Suppressor macrophage treated with lipopolysaccharide for 1 hour (primary cell): ENCODE measurements at places on chromosomes 3 and 15.

- DNase-seq = no peak
Measured at GRCh38 chr15:31267161-31268107, 59.2 kb upstream of the KLF13 start.

- no peak for DNase-seq
Measured at GRCh38 chr3:145145461-145145860, 1015.5 kb downstream of the PLOD2 start.

- DNase-seq = no peak
Measured at GRCh38 chr15:36545467-36545992, 33.9 kb upstream of the CDIN1 start.

DNA sequence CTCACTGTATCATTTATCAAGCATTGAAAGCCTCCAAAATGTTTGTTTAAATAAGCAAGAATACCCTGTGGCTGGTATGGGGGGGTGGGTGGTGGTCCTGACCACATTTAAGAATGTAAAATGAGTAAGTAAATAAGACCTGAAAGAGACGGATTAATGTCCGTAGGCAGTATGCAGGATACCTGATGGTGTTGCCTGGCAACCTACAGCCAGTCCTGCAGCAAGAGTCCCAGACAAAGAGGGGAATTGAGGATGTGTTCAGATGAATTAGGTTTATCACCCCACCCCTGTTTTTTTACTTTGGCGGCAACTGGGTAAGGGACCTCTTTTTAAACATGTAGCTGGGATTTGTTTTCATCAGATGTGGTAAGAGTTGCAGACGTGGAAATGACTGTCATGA is 99.8 kb upstream of the BFSP2 start:
- DNase-seq = no peak

GRCh38 chr3:127816783-127817405 is 5.4 kb downstream of the MGLL start:
- DNase-seq = peak; percentile 35

- DNase-seq = no peak
Measured at GRCh38 chr3:138375447-138375846, 27.1 kb downstream of the MRAS start.

DNA sequence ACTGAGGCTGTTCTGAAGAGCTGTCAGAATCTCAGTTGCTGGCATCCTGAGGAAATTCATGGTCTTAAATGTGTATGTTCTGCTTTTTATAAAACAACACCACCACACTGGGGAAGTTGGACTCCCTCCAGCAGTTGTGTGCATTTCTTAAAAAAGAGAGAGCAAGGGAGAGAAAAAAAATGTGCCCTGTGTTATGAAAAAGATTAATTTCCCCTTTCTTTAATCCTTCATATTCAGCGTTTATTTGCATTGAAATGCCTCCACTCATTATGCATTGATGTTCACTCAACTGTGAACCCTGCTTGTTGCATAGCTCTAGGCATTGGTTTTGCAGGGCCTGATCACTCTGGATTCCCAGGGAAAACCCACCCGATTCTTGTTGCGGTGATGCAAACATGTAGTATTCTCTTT is 4.4 kb upstream of the ZNF609 start:
- DNase-seq = peak; percentile 74

- no peak for DNase-seq
Measured at GRCh38 chr3:4693620-4694019, 200.5 kb downstream of the ITPR1 start.

GRCh38 chr3:122497425-122497824 is 17.3 kb downstream of the KPNA1 start:
- DNase-seq = peak; percentile 91

DNA sequence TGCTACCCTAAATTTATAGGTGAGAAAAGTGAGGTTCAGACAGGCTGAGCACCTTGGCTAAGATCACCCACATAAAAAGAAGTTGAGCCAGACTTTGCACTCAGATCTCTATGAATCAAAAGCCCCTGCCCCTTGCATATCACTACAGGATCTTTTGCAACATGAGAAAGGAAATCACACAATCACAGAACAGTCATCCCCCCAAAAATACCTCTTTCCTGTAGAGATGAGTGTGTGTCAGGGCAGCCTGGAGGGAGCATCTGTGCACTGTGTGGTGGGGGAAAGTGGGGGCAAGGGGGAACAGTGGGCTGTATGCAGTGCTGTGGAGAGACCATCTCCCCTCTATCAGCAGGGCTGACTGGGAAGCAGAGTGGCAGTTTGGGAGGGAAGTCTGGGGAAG is 46.6 kb downstream of the EPHB3 start:
- no peak for DNase-seq

- peak; percentile 75 for DNase-seq
Measured at GRCh38 chr3:38805765-38806386, 10.1 kb downstream of the SCN10A start.

DNA sequence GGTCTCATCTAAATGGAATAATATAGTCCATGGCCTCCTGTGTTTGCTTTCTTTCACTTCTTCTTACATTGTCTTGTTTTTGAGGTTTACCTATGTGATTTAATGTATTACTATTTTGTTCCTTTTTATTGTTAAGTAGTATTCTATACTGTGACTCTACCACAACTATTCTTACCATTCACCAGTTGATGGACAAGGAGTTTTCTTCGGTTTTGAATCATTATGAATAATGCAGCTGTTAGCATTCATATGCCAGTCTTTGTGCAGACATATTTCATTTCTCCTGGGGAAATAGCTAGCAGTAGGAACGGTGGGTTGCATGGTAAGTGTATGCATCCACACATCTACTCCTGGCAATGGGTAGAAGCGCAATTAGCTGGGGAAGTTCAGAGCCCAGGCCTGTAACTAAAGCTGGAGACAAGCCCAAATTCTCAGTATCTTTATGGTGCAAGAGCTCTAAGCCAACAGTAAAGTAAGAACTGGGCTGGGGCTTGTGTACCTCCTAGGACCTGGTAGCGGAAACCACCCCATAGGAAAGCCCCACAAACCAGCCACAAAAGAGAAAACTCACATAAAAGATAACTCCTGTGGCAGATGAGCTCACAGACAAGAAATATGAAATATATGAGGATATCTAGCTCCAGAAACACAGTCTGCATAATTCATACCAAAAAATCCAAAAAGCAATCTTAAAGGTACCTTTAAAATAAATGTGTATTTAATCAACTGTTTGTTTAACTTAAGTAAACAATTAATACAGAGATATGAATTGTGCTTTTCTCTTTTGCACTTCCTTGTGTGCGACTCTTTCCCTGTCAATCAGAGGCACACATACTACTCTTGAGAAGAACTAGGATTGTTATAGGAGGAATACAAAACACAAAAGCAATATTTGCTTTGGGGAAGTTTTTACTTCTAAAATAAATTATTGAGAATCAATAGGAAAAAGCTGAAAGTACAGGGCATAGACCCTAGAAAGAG is 2.7 kb upstream of the CSTA start:
- peak; percentile 17 for DNase-seq

DNA sequence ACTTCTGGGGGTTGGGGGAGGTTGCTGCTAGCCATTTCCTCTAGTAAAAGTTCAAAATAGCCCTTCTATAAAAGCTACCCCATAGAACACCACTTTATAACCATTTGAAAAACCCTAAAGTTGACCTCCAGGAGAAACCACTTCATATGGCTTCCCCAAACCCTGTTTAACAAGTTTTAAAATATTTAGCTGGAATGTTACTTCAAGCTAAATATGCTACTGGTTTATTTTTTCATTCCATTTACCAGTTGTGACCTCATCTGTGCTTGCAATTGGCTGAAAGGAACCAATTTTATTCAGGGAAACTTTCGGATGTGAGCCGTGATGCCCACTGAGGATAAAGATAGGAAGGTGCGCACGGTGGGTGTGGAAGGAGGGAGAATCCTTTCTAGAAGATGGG is 221.3 kb downstream of the SUCLG2 start:
- DNase-seq = no peak

DNA sequence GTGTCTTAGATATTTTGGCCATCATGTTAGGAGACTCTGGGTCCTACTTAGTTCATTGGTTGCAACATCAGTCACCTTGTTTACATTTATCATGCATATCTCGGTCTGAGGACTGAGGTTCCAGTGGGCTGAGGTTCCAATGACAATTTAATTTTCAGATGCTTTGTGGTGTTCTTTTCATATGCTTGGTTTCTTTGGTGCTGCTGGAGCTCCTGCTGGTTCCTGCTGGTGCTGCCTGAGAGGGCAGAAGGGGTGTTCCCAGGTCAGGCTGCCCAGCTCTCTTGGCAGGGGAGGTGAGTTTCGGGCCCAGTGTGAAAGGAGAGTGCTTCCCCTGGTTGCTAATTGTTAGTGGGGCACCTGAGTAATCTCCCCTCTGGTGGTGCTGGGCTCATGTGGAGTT is 6.9 kb upstream of the KLHL40 start:
- no peak for DNase-seq

GRCh38 chr3:141218162-141218835 is 13.3 kb upstream of the PXYLP1 start:
- no peak for DNase-seq

DNA sequence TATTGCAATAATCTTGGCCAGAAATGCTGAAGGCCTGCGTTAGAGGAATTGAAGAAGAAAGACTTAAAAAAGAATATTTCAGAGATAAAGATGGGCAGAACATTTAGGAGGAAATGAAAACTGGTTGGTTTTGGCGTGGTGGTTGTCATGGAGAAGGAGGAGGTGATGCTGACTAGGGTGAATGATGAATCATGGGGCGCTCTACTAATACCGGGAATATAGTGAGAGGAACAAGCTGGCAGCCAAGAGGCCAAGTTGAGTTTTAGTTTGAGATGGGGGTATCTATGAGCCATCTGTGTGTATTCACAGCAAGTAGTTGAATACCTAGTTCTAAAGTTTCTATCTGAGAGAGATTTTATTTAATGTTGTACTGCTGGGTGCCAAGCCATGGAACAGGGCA is 6.8 kb upstream of the GAP43 start:
- DNase-seq = no peak

GRCh38 chr3:158702815-158703481 is 29.3 kb downstream of the RARRES1 start:
- DNase-seq = no peak

GRCh38 chr15:97165205-97165604 is 795.3 kb upstream of the ARRDC4 start:
- DNase-seq = no peak
